ENCODE measurements at places on chromosomes 2 and 18.

DNA sequence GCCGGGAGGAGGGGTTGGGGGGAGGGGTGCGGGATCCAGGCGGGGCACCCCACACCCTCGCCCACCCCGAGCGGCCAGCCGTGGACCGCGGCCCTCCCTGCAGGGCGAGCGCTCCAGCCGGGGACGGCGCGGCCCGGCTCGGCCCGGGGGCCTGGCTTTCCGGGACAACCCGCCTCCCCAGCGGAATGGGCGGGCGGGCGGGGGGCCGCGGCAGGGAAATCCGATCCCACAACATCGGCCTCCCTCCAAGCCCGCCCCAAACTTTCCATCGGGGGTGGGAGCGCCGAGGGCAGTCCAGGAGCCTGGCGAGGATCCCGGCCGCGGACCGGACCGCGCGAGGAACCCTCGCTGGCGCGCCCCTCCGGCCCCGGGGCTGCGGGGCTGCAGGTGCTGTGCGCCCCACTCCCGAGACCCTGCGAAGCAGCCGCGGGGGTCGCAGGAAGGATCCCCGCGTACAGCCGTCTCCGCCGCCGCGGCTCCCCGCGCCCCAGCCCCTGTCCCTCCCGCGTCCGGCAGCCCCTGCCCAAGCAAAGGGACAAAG lies 529 bp downstream of the SEMA4C start:
- DNase-seq = peak; percentile 75

GRCh38 chr2:216098421-216099334 lies 10.5 kb upstream of the XRCC5 start:
- no peak for DNase-seq

- DNase-seq = no peak
Measured at GRCh38 chr2:141620372-141620771, 510.4 kb downstream of the LRP1B start.

- no peak for DNase-seq
Measured at GRCh38 chr2:32168513-32168912, 2.8 kb downstream of the SLC30A6 start.

DNA sequence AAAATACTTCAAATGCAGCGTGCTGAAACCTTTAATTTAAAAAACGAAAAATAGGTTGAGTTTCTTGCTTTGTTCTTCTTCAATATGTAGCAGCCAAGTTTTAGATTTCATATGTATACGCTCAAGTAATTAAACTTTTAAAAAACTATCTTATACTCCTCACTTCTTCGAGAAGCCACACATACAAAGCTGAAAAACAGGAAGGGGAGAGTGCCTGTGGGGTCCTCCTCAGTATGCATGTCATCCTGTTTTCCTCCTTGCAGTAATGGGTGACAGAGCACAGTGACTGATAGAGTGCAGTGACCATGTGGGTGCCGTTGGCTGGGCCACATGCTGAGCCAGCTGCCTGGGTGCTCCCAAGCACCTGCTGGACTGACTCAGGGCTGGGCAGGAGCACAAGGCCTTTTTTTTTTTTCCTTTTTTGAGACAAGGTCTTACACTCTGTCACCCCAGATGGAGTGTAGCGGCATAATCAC lies 33.3 kb downstream of the UXS1 start:
- DNase-seq = no peak

DNA sequence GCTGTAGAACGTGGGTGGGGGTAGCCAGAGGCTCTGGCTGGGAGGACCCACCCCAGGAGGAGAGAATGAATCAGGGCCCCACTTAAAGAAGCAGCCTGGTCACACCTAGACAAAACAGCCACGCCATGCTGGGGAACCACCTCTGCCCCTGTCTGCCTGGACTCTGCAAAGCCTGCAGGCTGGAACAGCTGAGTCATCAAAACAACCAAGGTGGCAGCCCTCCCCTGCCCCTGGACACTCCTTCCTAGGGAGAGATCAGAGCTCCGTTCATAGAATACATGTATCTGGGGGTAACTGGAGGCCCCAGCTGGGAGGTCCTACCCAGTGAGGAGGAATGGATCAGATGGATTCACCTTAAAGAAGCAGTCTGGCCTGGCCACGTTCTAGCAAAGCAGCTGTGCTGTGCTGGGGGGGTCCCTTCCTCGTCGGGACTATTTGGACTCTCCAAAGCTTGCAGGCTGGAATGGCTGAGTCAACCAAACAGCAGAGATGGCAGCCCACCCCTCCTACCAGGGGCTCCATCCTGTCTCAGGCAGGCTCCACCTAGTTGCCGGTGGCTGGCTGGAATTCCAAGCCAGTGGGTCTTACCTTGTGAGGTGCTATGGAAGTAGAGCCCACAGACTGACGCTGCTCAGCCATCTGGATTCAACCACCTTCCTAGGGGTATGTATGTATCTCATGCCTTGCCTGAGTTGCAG lies 50.5 kb upstream of the NT5C1B start:
- no peak for DNase-seq
